ENCODE measurements at places on chromosomes 11 and 22. TPM values are rescaled to one million over a fixed set of nuclear protein-coding genes. Genes with fewer than 3 reads are reported as not detected.

The MYOD1 gene
- polyA plus RNA-seq, result not detected

The SERPING1 gene
- 0.15 TPM for polyA plus RNA-seq

The ABCC8 gene
- not detected for polyA plus RNA-seq

The ZBED4 gene
- polyA plus RNA-seq, result 16.2 TPM

The ALDH3B2 gene
- not detected for polyA plus RNA-seq

GRCh38 chr22:25054943-25055511 is 102.5 kb downstream of the KIAA1671 start:
- no peak for DNase-seq

DNA sequence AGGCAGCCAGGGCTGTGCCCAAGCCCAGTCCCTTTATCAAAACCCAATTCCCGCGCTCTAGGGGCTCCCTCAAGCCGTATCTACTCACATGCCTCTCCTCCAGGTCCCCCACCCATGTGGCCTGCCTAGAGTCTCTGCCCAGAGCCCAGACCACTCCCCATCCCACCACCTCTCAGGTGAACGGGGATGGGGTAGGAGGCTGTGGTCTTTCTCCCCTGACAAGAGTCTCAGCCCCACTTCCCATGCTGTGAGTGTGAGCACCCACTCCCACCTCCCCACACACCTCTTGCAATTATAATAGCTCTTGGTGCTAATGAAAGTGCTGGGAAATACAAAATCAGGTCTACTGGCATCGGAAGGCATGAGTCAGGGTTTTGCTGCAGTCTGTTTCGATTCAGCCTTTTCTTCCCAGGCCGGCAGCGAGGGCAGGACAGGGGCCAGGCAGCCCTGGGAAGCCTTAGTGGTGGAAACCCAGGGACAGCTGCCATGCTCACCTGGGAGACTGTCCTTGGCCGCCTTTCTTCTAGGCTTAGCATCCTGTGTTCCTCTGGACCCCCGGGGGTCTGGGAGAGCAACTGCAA is 16.7 kb upstream of the TMPRSS4 start:
- no peak for DNase-seq

- DNase-seq, result no peak
Measured at GRCh38 chr11:107562647-107563208, 2.8 kb downstream of the ALKBH8 start.

DNA sequence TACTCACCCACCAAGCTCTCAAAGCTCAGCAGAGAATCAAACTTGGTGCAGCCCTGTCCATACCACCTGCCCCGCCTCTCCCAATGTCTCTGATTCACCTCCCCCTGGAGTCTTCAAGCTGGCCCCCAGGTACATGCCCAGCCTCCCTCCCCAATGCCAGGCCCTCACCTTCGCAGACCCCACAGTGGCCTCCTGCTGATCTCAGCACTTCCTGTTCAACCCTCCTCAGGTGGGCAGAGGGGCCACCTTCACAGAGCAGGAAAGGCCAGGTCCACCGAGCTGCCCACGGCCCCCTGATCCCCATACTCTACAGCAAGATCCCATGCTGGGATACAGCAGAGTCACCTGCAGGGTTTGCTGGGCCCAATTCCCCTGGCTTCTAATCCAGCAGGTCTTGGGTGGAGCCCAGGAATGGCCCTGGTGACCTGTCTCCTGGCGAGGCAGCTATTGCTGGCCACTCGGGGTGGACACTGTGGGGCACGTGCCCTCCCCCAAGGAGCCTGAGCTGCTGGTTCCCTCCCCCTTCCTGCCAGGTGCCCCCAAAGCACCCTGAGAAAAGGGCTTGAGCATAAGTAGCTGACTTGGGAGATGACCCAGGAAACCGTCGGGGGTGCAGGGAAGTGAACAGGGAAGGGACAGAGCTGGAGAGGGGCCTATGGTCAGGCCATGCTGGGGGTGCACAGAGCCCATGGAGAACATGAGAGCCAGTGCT is 150.7 kb downstream of the BRD1 start:
- DNase-seq, result no peak

GRCh38 chr11:115391160-115391559 is 113.1 kb downstream of the CADM1 start:
- DNase-seq, result no peak

DNA sequence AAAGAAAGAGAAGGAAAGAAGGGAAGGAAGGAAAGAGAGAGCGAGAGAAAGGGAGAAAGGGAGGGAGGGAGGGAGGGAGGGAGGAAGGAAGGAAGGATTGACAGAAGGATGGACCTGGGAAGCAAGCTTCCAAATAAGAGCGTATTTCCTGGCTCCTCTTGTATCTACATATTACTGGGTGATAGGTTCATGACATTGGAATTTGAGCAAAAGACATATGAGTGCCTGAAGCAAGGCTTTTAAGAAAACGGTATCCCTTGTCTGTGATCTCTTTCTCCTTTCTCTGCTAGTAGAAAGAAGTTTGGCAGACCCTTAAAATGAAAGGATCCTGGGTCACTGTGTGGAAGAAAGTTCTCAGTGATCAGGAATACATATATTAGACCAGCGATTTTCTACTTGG is 932.2 kb upstream of the CCDC90B start:
- DNase-seq, result no peak

- no peak for DNase-seq
Measured at GRCh38 chr11:134027671-134028070, 41.2 kb upstream of the JAM3 start.

- no peak for DNase-seq
Measured at GRCh38 chr11:117633186-117633754, 163.7 kb downstream of the DSCAML1 start.

All from GM12878 (cell line).